HT1080 (cell line): ENCODE measurements at places on chromosomes 5 and 9. TPM values are rescaled to one million over a fixed set of nuclear protein-coding genes. Genes with fewer than 3 reads are reported as not detected.

The SPINK6 gene
- 1.2 TPM in 1 of 2 replicates, not detected in the other for total RNA-seq

- no peak for DNase-seq
These were observed 600 bp downstream of the ENC1 start for GRCh38 chr5:74639807-74640449.

GRCh38 chr5:31463351-31463750 is 68.5 kb downstream of the DROSHA start:
- DNase-seq = no peak

GRCh38 chr9:18544456-18544855 is 70.5 kb downstream of the ADAMTSL1 start:
- peak; percentile 48 for DNase-seq

- DNase-seq = no peak
These were observed 20.0 kb upstream of the CREBRF start for GRCh38 chr5:173035904-173036707.

DNA sequence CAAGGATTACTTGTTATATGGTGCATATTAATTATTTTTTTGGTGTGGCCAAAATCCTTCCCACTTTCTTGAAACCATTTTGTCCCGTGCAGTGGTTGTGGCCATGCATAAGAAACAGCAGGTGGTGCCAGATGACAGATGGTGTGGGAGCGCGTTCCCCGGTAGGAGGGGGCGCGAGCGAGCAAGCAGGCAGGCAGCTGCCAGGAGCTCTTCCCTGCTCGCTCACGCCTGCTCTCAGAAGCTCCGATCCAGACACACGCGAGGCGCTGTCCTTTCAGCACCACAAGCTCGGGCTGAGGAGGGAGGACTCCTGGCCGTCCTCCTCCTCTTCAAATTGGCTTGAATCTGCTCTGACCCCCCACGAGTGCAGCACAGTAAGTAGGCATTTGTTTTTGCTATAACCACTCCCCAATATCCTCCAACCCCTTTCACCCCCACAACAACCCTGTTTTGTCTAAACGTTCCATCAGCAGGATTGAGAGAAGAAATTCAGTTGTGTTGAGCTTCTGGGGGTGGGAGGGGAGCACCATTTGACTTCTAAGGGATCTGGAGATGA is at the start of gene NSG2:
Gene NSG2 (plus strand): TSS at position 237 of the 556 bp plus-strand sequence. CDS start 1,050 bp downstream, outside the sequence.
- peak; percentile 86 for DNase-seq
